ENCODE measurements at places on chromosomes 2 and 18.

DNA sequence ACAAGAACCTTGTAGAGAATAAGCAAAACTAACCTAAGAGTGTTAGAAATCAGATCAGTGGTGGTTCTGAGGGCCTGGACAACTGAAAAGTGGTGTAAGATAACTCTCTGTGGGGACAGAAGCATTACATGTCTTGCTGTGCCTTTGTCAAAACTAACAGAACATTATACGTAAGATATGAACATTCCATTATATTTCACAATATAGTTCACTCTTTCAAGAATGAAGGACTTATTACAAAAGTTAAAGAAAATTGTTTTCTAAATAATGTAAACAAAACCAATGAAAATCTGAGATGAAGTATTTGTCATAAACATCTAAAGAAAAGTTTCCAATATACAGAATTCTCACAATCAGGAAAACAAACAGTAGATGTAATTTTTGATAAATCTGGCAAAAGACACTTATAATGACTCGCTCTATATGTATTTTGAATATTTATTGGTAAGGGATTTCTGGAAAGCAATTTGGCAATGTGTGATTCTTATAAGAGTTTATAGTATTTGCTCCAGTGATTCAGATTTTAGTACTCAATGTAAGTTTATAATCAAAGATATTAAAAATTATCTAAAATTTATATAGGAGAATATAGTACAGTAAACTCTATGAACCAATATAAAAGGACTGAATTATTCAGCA, 258.4 kb downstream of the CD226 start:
- DNase-seq = no peak

GRCh38 chr2:217977840-217978535, 24.8 kb downstream of the TNS1 start:
- DNase-seq = no peak

- no peak for DNase-seq
Observed at GRCh38 chr2:239866778-239867177, 158.4 kb downstream of the NDUFA10 start.

DNA sequence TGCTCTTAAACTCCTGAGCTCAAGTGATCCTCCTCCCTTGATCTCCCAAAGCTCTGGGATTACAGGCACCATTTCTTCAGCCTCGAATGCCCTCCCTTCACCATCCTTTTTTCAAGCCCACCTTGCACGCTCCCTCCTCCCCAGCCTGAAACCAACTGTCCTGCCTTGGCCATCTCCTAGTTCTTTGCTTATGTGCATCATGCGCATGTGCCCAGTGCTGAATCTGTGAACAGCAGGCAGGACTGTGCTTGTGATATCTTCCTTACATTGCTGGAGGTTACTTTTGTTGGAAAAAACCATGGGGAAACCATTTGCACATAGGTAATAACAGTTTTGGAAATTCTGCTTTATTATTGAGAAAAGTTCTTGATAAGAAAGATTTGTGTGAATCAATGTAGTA, 30.2 kb upstream of the CETN1 start:
- DNase-seq = no peak

- no peak for DNase-seq
Observed at GRCh38 chr2:101132202-101132601, 19.0 kb downstream of the TBC1D8 start.

DNA sequence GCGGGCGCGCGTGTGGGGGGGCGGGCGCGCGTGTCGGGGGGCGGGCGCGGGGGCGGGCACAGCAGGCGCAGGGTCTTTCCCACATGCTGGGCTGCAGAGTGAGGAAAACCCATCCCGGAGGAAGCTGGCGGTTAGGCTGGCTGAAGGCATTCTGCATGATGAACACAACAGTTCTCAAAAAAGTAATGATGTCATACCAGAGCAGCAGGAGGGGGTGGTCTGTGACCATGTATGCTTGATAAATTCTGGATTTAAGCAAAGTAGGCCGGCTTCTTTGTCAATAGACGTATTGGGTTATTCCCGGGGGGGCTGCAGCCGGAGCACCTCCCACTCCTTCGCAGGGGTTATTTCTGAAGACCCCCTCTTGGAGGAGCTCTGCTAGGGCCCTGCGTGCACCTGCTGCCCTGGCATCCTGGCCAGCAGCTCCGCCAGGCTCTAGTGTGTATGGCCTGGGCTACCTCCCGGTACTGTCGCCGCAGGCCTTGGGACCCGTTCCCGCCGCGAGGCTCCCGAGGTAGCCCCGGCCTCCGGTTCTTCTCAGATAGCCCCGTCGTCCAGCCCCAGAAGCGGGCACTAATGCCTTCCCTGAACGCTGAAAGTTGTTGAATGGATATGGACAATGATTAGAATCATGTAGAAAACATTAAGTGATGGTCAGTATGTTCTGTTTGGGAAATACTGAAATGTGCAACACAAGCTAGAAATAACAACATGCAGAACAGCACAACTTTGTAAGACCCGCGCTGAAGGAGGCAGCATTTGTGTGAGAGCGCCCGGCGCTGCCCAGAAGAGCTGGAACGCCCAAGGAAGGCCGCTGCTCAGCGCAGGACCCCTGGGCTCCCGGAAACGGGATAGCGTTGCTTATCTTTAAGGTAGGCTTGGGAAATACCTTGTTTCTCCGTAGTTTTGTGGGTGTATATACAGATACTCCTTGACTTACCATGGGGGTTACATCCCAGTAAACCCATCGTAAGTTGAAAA, 101.4 kb upstream of the RAB6C start:
- no peak for DNase-seq

GRCh38 chr2:125837128-125837527, 818.8 kb upstream of the GYPC start:
- DNase-seq = no peak

DNA sequence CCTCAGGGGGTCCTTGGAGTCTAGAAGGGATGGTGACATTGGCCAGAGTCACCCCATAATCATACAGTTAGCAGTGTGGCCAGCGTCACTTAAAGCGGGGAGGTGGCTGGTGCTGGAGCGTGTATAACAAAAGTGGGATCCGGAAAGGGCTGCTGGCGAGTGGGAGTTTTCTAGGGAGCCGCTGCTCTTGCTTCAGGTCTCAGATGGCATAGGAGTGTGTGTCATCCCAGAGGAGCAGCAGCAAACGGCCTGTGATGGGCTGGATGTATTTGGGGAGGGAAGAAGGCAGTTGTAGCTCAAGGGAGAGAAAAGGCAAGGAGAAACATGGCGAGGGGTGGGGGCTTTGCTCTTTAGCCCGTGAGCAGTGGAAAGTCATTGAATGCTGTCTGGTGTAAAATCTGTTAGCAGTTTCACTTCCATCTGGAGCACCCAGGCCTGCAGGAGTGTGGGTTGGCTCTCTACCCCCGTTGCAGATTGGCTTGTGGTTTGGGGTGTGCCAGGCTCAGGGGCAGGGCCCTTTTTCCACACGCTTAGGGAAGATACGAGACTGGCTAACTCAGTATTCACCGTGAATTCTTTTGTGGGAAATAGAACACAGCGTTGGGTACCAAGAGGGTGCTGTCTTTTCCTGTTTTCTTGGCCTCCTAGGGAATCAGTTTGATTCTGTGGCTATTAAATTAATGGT, 120.5 kb downstream of the AGAP1 start:
- no peak for DNase-seq

DNA sequence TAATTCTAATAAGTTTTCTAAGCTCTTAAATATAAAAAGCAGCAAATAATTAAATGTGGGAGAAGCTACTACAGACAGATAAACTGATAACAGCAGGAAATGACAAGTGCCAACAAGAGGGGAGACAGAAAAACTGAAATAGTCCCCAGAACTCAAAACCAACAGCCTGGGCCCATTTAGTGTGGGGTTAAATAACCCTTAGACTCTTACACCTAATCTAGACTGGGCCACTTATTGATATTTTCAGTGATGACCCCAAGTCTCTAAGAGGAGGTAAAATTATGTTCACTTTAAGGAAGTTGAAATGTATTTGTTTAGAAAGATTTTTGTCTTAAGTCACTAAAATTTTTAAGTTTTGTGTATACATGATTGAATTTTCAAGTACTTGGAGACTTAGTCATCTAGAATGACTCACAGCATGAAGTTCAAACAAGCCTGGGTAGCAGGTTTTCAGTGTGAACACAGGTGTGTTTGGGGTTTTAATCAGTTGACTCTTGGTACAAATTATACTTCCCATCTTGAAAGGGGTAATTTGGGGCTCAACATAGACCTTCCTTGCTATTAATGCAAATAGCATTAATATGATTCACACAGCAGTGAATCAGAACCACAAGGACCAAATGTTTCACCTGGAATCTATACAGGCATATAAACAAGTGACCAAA, 54.9 kb upstream of the MYO3B start:
- DNase-seq = no peak

DNA sequence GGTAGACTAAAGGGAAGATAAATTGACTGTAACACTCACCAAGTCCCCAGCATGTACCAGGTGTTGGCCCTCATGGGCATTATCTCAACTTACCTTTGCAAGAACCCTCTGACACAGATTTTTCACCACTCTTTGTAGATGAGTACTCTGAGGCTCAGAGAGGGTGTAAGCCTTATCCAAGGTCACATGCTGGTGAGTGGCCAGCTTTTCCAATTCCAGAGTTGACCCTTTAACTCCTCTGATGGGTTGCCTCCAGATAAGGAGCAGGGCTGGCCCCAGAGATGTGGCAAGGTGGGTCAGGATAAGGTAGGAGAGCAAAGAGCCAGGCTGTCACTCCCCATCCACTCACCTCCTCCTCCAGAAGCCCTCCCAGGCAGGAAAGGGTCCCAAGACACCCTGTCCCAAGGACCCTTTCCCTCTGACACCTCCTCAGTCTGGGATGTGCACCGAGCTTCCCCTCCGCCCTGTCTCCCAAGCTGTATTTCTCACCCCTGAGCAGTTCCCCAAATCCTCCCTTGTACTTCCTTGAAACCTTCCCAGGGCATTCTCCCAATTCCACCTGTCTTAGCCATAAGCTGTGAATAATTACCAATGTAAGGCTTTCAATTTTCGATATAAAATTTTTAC, 165.9 kb downstream of the ZFP36L2 start:
- DNase-seq = no peak

- DNase-seq = no peak
Observed at GRCh38 chr2:196808083-196808665, 981 bp downstream of the C2orf66 start.

DNA sequence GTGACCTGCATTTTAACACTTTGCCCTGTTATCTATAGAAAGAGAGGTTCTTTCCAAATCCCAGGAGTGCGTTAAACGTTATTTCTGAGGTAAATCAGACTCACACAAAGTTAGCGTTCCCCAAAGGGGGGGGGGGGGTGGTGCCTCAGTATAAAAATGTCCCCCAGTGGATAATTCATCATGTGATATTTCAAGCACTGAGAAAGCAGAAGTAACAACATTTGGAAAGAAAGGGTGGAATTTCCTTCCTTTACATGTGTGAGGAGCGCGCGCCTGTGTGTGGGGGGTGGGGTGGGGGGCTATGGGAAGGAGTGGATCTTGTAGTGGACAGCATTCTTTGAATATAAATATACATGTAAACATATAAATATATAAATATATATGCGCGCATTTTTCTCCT, 630.9 kb downstream of the NYAP2 start:
- DNase-seq = no peak

DNA sequence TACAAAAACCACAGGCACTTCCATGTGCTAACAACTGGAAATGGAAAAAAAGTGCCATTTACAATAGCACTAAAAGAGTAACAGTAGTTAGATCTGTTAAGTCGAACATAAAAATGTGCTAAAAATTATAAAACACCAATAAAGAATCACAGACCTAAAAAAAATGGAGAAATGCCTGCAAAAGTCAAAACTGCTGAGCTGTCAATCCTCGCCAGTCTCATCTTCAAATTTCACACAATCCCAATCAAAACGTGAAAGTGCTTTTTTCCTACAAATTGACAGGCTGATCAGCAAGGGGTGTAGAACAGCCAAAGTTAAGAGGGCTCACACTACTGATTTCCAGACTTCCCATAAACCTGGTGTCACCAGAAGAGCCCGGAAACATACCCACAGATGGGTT, 53.2 kb downstream of the ANO7 start:
- DNase-seq = no peak

- no peak for DNase-seq
Observed at GRCh38 chr2:227414846-227415245, 27.1 kb upstream of the SCYGR1 start.

DNA sequence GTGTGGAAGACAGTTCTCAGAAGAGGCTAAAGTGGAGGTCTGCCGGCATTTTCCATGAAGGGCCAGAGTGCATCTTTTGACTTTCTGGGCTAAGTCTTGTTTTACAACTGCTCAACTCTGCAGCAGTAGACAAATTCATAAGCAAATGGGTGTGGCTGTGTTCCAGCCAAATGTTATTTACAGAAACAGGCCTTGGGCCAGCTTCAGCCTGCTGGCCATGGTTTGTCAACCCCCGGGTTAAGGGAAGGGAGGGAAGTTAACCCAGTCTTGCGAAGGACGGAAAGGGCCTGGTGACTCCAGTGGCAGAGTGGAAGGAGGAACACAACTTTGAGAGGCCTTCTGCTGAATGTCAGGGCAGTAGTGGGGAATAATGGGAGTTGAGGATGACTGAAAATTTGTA, 34.3 kb upstream of the NCKAP5 start:
- DNase-seq = no peak

- no peak for DNase-seq
Observed at GRCh38 chr2:55482186-55482884, 37.2 kb upstream of the CFAP36 start.

DNA sequence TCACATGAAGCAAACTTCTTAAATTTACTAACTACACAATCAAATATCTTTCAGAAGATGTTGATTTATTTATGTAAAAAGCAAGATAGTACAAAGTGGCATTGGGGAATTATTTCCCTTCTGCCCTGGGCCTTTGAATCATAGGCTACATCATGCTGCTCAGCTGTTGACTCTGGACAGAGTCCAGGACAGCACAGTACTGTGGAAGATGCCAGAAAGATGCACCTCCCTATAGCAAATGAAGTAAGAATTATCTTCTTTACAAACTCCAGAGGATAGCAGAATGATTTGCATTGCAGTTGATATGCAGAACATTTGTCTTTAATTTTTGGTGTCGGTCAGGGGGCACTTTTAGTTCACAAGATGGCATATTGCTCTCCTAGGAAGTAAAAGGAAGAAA, 1354.5 kb upstream of the ZEB2 start:
- DNase-seq = no peak

DNA sequence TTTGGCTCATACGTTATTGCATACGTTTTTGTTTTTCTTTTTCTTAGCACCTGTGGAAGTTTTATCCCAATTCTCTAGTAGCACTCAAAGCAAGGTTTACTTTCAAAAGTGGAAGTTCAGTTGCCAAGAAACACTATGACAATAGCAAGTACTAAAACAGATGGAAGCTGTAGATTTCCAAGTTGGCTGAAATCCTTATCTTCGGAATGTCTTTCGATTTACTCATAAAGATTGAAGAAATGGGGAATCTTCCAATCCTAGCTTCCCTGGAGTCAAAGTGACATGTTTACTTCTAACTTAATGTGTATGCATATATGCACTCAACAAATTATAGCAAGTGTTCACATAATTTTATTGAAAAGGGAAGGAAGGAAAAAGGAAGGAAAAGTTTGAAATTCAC, 307.4 kb downstream of the CTNNA2 start:
- DNase-seq = no peak
